ENCODE measurements at places on chromosomes 12 and 14.

GRCh38 chr12:96211988-96212387, 17.8 kb downstream of the ELK3 start:
- DNase-seq, result no peak

GRCh38 chr12:108693751-108694150, 37.6 kb downstream of the CORO1C start:
- no peak for DNase-seq

DNA sequence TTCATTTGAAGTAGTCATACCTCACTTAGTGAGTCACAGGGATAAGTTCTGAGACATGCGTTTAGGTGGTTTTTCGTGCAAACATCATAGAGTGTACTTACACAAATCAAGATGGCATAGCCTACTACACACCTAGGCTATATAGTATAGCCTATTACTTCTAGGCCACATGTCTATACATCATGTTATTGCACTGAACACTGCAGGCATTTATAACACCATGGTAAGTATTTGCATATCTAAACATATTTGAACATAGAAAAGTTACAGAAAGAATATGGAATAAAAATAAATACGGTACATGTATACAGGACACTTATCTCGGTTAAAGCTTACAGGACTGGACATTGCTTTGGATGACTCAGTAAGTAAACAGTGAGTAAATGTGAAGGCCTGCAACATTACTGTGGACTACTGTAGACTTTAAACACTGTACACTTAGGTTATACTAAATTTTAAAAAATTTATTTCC, 670.6 kb downstream of the SLC16A7 start:
- no peak for DNase-seq

GRCh38 chr14:50792634-50793068, 38.3 kb downstream of the NIN start:
- DNase-seq, result no peak

GRCh38 chr14:104222396-104223036, 84.1 kb downstream of the KIF26A start:
- DNase-seq, result no peak

DNA sequence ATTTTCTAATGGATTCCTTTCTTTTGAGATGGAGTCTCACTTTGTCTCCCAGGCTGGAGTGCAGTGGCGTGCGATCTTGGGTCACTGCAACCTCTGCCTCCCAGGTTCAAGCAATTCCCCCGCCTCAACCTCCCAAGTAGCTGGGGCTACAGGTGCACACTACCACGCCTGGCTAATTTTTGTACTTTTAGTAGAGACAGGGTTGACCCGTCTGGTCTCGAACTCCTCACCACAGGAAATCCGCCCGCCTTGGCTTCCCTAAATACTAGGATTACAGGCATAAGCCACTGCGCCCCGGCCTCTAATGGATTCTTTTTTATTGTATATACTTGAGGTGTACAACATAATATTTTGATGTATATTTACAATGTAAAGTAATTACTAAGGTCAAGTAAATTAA, 140.1 kb upstream of the SLCO1C1 start:
- DNase-seq, result no peak

DNA sequence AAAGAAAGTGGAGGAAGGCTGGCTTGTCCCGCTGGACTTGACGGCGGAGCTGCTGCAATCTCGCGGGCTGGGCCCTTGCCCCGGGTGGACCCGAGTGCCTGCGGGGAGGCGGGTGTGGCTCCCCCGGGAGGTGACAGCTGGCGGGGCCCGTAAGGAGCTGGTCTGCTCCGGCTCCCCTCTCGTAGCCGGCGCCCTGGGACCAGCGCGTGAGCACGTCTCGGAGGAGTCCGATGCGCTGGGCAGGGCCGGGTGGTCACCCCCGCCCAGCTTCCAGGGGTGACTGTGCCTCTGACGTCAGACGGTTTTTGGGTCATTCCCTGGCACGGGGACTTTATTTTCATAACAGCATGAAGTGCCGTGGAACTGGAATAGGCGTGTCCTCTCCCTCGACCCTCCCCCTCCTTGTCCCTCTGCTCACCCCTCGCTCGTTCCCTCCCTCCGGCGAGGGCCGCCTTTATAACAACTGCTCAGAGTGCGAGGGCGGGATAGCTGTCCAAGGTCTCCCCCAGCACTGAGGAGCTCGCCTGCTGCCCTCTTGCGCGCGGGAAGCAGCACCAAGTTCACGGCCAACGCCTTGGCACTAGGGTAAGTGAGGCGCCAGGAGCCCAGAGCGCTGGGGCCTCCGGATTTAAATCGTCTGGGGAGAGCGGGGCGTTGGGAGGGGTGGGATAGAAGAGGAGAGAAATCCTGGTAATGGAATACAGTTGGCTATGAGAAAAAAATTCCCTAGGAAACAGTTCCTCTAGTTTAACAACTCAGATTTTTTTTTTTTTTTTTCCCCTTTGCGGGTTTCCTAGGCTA, at the start of gene GPRC5A:
Gene GPRC5A (plus strand): TSS at position 483 of the 801 bp plus-strand sequence. CDS start 16,688 bp downstream, outside the sequence.
- peak; percentile 43 for DNase-seq

DNA sequence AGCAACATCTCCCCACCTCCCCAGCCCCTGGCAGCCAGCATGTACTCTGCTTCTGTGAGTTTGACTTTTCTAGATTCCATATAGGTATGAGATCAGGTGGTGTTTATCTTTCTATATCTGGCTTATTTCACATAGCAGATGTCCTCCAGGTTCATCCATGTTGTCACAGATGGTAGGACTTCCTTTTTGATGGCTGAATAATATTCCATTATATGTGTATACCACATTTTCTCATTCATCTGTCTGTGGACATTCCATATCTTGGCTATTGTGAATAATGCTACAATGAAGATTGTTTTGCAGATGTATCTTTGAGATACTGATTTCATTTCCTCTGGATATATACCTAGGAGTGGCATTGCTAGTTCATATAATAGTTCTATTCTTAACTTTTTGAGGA, 18.4 kb downstream of the ALKBH2 start:
- no peak for DNase-seq

GRCh38 chr12:68370006-68370590, 37.9 kb upstream of the MDM1 start:
- no peak for DNase-seq

DNA sequence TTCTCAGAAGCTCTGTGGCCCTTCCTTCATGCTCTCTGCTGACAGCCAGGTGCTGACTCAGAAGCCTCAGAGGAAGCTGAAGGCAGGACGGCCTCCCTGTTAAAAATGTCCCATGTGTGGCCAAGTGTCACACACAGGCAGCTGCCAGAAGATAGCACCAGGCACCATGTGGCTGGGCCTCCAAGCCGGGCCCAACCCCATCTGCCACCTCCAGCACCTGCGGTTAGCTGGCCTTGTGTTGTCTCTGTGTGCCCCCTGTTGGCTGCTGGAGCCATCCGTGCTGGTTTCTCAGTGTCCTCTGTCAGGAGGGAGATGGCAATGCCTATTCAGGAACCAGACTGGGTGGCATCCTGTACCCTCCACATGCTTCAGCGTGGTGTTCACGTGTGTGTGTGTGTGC, 63.2 kb downstream of the TSPAN11 start:
- DNase-seq, result no peak

- DNase-seq, result no peak
These were observed 29.0 kb downstream of the NFKBIA start for GRCh38 chr14:35375558-35376025.

GRCh38 chr12:51686727-51687126, 95.7 kb downstream of the SCN8A start:
- DNase-seq, result no peak

- no peak for DNase-seq
These were observed 9.3 kb downstream of the ANKRD33 start for GRCh38 chr12:51897181-51897580.

DNA sequence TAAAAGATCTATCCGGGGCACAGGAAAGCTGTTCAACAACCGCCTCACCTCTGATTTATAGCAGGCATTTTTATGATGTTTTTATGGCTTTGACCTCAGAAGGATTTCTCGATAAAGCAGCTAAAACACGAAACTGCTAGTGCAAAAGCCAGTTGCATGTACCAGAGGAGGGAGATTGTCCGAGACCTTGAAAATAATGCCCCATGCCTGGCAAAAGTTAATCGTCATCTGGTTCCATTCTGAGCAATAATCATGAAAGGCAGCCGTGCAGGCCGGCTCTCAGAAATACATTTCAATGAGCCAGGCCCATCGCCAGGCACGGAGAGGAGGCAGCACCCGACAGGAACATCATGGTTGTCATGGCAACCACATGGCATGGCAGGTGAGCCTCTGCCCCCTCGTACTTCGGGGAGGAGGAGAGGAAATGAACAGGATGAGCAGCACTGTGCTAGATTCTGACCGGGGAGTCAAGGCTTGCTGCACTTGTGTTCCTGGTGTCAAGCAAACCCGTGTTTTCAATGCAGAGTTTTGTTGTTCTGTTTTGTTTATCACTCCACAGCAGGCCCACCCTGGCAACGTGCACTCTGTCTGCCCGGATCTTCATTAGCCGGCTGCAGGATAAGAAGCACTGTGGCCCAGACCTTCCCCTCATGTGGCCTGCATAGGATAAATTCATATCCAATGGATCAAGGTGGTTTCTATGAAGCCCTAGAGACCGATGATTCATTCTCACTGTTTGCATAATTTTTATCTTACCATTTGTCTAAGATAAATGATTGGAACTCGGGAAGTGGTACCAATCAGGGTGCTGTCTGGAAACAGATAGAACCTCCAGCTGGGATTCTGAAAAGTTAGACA, 160.2 kb downstream of the RIMBP2 start:
- no peak for DNase-seq

DNA sequence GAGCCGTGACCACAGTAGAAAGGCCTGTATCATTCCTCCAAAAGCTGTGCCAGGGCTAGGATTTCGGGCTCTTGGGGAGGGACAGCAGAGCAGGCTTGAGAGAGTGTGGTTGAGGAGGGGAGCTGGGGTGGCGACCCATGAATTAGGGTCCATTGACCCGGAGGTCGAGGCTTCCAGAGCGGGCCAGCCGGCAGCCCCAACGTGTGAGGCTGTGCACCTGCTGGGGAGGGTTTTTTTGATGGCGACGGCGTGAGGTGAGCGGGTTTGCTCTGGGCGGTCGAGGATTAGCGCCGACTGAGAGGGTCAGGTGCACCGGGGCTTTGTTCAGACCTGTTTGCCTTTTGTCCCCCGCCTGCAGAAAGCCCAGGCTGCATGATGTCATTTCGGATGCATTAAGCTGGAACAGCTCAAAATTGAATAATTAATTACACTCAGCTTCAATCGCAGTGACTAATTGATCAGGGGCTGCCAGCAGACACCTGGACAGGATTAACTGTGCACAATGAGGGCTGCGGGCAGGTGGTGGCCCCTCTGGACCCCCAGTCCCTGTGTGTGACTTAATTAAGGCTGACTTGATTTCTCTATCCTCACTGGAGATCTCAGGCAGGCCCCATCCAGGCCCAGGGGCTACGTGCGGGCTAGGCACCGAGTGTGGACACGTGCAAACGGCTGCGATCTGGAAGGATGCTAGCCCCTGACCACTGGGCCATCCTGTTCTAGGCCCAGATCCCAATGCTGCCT, 42.1 kb upstream of the MEG3 start:
- no peak for DNase-seq

- DNase-seq, result peak; percentile 91
These were observed at the start of gene PIGH for GRCh38 chr14:67599698-67600561. TSS of gene PIGH (minus strand) at chr14:67600268. CDS start at chr14:67600203, 65 bp downstream.

GRCh38 chr14:59500732-59501131, 16.4 kb downstream of the JKAMP start:
- DNase-seq, result no peak

Data from stimulated activated naive CD4-positive, alpha-beta T cell (primary cell).